ENCODE measurements at places on chromosomes 5 and 9.

DNA sequence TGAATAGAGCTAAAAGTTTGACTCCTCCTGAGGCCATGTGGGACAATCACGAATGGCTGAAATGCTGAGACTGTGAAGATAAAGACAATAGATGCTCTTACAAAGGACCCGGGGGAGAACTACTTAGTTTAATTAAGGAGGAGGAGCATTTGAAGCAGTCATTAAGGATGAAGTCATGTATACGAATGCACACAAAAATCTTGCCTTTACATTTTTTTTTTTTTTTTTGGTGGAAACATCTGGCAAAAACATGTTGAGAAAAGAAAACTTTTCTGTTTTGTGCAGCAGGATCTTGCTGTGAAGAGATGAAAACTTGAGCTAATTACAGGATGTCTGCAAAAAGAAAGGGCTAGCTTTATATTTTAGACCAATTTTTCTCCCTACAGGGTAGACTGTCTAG lies 42.3 kb upstream of the NR3C1 start:
- no peak overlapping the region for H3K4me3 ChIP-seq
- no peaks in the 10 kb centered on the region for H3K27me3 ChIP-seq
- DNase-seq, result no peak
- H3K4me1 ChIP-seq, result peaks cover 35% of the 10 kb centered on the region
- H3K36me3 ChIP-seq, result no peaks in the 10 kb centered on the region

DNA sequence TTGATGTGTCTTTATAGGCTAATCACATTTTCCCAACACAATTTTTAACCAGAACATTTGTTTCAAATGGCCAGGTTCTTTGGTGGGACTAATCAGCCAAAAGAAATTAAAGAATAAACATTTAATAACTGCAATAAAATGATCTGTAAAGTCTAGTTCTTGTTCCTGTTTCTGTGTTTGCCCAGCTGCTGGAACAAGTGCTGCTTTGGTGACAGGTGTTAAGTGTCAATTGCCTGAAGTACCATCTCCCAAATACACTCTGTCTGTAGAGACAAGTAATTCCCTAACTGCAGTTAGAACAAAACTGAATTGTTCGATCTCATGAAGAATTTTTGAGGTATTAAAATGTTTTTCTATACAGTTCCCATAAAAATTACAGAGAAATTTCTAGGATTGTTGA lies 402.3 kb upstream of the CHD1 start:
- H3K27ac ChIP-seq, result no peak overlapping the region
- no peaks in the 10 kb centered on the region for H3K4me1 ChIP-seq
- H3K4me3 ChIP-seq, result no peak overlapping the region
- H3K27me3 ChIP-seq, result no peaks in the 10 kb centered on the region
- no peaks in the 10 kb centered on the region for H3K36me3 ChIP-seq

DNA sequence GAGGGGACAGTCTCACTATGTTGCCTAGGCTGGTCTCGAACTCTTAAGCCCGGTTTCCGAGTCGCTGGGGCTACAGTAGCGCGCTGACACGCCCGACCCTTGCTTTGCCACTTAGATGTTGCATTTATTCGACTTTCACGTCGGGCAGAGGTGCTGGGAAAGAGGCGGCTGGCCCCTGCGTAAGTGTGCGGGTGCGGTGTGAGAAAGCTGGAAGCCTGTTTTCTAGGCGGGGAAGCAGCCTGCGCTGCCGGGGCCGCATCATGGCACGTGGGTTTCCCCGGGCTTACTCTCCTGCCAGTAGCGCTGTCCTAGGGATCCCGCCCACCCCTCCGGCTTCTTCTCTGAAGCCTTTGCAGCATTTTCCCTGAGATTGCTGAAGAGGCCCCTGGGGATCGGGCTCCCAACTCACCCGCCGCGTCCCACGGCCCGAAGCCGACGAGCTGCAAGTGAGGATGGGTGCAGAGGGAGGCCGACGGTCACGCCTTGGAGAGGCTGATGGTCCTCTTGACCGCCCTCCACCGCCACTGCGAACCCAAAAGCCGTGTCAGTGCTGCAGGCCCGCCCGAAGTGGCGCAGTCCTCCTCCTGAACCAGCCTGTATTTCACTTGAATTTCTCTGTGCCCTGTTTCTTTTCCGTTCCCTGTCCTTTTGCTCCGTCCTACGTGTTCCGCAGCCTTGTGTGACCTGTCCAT lies 5.8 kb upstream of the TRIM41 start:
- peak overlapping the region; percentile 98 for H3K4me3 ChIP-seq
- no peaks in the 10 kb centered on the region for H3K27me3 ChIP-seq
- H3K36me3 ChIP-seq, result peaks cover 2% of the 10 kb centered on the region
- peak overlapping the region; percentile 100 for H3K27ac ChIP-seq
- DNase-seq, result peak; percentile 72

DNA sequence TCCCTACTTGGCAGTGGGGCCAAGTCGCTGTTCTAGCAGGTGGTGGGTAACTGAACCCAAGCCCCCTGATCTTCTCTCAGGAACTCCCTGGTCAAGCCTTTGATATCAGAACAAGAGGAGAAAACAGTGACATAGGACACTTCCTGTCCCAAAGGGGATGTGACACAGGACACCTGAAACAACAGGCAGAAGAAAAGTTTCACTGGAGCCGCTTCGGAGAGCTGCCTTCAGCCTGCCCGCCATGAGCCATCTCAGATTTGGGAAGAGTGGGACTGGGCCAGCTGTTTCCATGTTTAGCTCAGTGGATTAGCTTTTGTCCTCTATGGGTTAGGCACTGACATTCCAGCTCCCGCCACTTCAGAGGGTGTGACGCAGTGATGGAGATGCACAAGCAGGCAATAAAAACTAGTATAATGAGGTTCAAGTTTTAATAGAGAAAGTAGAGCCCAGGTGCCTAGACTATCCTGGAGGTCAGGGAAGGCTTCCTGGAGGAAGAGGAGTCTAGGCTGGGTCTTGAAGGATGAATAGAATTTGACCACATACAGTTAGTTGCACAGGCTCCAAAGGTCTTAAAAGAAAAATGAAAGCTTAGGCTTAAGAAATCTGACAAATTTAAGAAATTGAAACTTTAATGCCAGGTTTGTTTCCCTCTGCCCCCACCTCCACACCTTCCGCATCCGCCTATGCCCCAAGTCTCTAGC lies 104.1 kb upstream of the SPRY4 start:
- no peaks in the 10 kb centered on the region for H3K36me3 ChIP-seq
- peaks cover 45% of the 10 kb centered on the region for H3K4me1 ChIP-seq
- no peak for DNase-seq
- no peak overlapping the region for H3K4me3 ChIP-seq
- H3K27me3 ChIP-seq, result no peaks in the 10 kb centered on the region

DNA sequence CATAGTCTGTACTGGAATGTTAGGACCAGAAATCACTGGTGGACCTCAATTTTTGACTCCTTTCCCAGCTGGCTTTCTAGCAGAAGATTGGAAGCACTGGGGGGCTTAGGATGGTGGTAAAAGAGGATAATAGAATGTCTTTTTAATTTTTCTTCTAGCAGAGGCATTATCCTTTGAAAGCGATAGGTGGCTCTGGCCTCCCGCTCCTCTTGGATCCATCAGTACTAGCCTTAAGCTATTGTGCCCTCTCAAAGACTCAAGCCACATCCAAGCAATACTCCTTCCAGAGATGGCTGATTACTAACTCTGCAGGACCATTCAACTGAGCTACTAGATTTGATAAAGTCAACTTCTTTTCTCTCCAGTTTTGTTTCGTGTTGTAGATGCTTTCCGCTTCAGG lies 610.6 kb downstream of the CDH12 start:
- no peaks in the 10 kb centered on the region for H3K36me3 ChIP-seq
- H3K27me3 ChIP-seq, result no peaks in the 10 kb centered on the region
- H3K27ac ChIP-seq, result no peak overlapping the region
- H3K4me3 ChIP-seq, result no peak overlapping the region
- H3K4me1 ChIP-seq, result no peaks in the 10 kb centered on the region
- no peak for DNase-seq

DNA sequence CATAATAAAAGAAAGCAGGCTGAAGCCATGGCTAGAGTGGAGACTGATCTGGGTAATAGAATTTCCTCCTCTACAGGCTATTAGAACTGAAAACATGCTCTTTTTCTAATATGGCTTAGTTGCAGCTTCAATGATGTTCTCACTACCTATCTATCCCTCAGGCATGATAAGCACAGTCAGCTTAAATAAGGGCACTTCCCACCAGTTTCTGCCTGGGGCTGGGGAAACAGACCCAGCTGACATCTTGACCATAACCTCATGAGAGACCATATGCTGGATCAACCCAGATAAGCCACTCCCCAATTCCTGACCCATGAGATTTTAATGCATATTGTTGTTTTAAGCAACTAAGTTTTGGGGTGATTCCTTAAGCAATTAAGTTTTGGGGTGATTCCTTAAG lies 81.2 kb downstream of the ZNF366 start:
- H3K4me1 ChIP-seq, result no peaks in the 10 kb centered on the region
- no peak for DNase-seq
- no peak overlapping the region for H3K4me3 ChIP-seq

DNA sequence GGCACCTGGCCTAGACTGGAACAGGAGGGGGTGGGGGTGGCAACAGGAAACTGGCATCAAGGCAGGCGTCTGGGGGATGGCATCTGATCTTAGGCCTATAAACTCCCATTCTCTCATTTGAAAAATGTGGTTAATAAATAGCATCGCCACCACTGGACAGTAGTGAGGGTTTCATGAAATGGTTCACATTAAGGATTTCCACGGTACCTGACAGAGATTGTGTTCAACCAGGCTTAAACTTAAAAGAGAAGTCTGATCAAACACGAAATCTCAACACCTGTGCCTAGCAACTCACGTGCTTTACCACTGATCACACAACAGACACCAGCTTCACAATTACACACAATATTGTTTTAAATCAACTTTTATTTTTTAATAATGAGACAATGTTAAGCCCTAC lies 3.0 kb downstream of the DENND1A start:
- H3K4me3 ChIP-seq, result no peak overlapping the region
- H3K27ac ChIP-seq, result no peak overlapping the region
- H3K4me1 ChIP-seq, result peaks cover 38% of the 10 kb centered on the region
- peaks cover 3% of the 10 kb centered on the region for H3K36me3 ChIP-seq
- DNase-seq, result no peak

GRCh38 chr5:127839496-127840197 lies 136.5 kb downstream of the CCDC192 start:
- H3K4me1 ChIP-seq, result peaks cover 8% of the 10 kb centered on the region
- no peak for DNase-seq
- H3K36me3 ChIP-seq, result no peaks in the 10 kb centered on the region
- peak overlapping the region; percentile 22 for H3K27ac ChIP-seq
- H3K27me3 ChIP-seq, result peaks cover 10% of the 10 kb centered on the region

DNA sequence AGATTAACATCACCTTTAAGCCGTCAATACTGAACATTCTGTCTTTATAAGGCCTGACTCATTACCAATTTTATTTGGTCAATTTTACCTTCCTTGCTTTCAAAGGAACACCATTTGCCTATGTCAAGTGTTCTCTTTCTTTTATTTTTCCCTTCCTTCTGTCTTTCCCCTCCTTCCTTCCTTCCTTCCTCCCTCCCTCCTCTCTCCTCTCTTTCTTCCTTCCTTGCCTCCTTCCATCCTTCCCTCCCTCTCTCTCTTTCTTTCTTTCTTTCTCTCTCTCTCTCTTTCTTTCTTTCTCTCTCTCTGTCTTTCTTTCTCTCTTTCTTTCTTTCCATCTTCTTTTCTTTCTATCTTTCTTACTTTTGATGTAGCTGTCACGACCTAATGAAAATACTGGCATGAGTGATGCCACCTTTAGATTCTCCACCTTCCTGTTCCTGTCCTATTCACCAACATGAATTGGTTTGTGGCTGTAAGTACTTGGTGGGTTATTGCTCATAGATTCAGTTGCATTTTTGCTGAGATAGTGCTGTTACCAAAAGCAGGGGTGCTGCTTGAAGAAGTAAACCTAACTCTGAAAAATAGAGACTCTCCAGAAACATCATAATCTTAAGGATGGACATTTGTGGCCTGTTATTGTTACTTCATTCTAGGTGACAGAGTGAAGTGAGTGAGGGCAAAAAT lies 33.8 kb downstream of the DOCK8 start:
- H3K4me3 ChIP-seq, result peak overlapping the region; percentile 69
- peak; percentile 6 for DNase-seq
- H3K27ac ChIP-seq, result peak overlapping the region; percentile 67
- peaks cover 1% of the 10 kb centered on the region for H3K36me3 ChIP-seq
- H3K4me1 ChIP-seq, result peaks cover 16% of the 10 kb centered on the region
- peaks cover 5% of the 10 kb centered on the region for H3K27me3 ChIP-seq

DNA sequence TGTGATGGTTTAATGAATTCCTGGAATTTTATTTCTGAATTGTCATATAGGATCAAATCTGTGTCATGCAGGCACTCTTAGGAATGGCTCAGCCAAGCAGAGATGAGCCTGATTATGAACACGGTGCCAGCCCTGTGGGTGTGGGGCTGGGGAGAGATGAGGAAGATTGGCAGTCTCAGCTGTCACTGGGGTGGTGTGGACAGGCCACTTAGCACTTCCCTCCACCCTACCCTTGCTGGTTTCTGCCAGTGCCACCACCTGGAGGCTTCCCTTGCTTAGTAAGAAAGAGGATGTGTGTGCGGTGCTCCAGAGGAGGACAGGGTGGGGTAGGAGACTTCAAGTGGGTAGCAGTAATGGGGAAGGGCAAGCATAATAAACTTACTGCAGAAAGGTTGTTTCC lies 226.6 kb downstream of the CD180 start:
- DNase-seq, result no peak
- no peaks in the 10 kb centered on the region for H3K36me3 ChIP-seq
- H3K4me3 ChIP-seq, result no peak overlapping the region
- no peak overlapping the region for H3K27ac ChIP-seq

GRCh38 chr5:93322974-93323860 lies 257.8 kb downstream of the NR2F1-AS1 start:
- no peak overlapping the region for H3K27ac ChIP-seq
- no peak for DNase-seq
- H3K27me3 ChIP-seq, result no peaks in the 10 kb centered on the region
- no peak overlapping the region for H3K4me3 ChIP-seq

- peaks cover 8% of the 10 kb centered on the region for H3K36me3 ChIP-seq
- H3K27ac ChIP-seq, result no peak overlapping the region
- H3K27me3 ChIP-seq, result no peaks in the 10 kb centered on the region
- H3K4me3 ChIP-seq, result peak overlapping the region; percentile 85
- DNase-seq, result peak; percentile 39
- H3K4me1 ChIP-seq, result peaks cover 22% of the 10 kb centered on the region
Measured at GRCh38 chr5:473551-474192, 30.7 kb downstream of the EXOC3 start.

GRCh38 chr5:172114875-172115422 lies 73.1 kb downstream of the STK10 start:
- H3K27me3 ChIP-seq, result no peaks in the 10 kb centered on the region
- H3K4me3 ChIP-seq, result peak overlapping the region; percentile 85
- peak; percentile 83 for DNase-seq

DNA sequence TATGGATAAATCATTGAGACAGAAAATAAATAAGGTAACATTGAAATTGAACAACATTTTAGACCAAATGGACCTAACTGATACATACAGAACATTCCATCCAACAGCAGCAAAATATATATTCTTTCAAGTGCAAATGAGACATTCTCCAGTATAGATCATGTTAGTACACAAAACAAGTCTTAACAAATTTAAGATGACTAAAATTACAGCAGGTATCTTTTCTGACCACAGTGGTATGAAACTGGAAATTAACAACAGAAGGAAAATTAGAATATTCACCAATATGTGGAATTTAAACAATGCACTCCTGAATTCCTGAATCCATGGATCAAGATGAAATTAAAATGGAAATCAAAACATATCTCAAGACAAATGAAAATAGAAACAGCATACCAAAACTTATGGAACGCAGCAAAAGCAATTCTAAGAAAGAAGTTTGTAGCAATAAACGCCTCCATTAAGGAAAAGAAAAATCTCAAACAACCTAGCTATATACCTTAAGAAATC lies 115.6 kb downstream of the ADAMTS12 start:
- no peaks in the 10 kb centered on the region for H3K4me1 ChIP-seq
- no peak overlapping the region for H3K27ac ChIP-seq
- DNase-seq, result no peak
- no peak overlapping the region for H3K4me3 ChIP-seq
- H3K36me3 ChIP-seq, result peaks cover 3% of the 10 kb centered on the region

All from activated T-cell treated with anti-CD3 and anti-CD28 coated beads, Interleukin-2, amount 50 U/mL, for 72 hours (primary cell).